ENCODE measurements at places on chromosomes 7 and 10.

- DNase-seq: no peak
Measured at GRCh38 chr7:46080595-46081159, 159.6 kb upstream of the IGFBP3 start.

DNA sequence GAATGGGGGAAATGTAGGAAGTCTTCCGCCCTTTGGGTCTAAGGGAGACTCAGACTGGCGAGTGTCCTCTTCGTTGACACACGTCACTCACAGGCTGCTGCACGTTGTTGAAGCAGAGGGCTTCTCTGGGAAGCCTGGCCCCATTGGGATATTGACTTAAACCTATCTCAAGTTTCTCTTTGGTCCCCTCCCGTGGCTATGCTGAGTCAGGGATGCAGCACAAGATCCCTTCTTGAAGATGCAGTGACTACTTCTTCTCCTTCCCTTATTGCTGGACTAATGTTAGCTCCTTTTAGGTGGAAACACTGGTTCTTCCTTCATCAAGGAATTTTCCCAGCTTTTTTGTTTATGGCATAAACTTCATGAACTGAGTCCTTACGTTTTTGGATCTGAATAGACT lies 89.8 kb upstream of the CCDC71L start:
- no peak for DNase-seq

DNA sequence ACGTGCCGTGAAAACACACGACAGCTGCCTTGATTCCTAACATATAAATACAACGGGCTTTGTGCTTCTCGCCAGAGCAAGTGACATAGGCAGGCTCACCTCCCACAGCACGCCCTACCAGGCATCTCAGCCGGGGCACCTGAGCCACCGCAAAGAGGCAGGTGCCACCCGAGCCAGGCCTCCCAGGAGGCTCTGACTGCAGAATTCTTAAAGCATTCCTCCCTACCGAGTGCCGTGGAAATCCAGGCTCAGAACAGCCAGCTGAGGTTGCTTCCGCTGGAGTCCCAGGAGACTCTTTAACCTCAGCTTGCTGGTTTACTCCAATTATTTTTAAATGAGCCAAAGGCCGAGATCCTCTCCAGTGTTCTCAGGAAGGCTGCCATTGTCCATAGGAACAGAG lies 206.5 kb downstream of the USP6NL start:
- DNase-seq: no peak

- no peak for DNase-seq
Measured at GRCh38 chr10:111278266-111278665, 201.4 kb downstream of the ADRA2A start.

DNA sequence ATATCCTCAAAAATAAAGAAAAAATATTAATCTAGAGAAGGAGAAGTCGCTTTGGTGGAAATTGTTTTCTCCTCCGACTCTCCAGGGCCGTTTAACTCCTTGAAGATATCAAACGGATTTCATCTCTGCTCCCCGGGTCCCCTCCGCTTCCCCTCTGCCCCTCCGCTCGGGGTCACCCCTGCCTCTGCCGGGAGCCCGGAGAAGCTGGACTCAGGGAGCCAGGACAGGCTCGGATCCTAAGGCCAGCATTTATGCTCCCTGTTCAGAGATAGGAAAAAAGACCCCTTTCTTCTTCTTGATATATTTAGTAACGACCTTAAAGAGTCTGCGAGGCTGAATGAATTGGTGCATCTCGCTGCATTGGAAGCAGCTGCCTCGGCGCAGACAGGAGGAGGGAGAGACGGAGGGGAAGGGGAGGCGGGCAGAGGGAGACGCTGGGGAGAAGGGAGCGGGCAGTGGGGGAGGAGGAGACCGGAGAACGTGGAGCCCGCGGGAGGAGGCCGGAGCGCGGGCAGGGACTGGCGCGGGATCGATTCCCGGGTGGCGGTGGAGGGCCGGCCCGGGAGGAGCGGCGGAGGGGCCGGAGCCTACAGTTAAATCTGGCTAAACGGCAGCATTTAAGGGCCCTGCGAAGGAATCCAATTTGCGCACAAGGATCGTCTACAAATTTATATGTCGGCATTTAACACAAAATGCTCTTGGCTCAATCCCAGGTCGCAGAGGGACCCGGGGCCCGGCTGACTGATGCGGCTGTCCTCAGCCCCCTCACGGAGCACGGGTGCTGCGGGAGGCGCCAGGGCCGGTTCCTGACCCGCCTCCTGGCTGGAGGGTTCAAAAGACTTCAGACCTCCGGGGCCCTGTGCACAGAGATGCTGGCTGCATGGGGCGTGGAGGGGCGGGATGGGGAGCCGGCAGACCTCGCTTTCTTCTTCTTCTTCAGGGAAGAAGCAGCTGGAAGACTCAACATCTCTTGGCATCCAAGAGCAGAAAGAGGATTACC lies 55.6 kb downstream of the CRTAC1 start:
- DNase-seq: no peak

GRCh38 chr7:69657331-69657730 lies 59.1 kb downstream of the AUTS2 start:
- DNase-seq: no peak

- DNase-seq: no peak
Measured at GRCh38 chr7:135425036-135425435, 84.9 kb downstream of the CNOT4 start.

GRCh38 chr10:29895456-29895855 lies 163.9 kb downstream of the JCAD start:
- no peak for DNase-seq

DNA sequence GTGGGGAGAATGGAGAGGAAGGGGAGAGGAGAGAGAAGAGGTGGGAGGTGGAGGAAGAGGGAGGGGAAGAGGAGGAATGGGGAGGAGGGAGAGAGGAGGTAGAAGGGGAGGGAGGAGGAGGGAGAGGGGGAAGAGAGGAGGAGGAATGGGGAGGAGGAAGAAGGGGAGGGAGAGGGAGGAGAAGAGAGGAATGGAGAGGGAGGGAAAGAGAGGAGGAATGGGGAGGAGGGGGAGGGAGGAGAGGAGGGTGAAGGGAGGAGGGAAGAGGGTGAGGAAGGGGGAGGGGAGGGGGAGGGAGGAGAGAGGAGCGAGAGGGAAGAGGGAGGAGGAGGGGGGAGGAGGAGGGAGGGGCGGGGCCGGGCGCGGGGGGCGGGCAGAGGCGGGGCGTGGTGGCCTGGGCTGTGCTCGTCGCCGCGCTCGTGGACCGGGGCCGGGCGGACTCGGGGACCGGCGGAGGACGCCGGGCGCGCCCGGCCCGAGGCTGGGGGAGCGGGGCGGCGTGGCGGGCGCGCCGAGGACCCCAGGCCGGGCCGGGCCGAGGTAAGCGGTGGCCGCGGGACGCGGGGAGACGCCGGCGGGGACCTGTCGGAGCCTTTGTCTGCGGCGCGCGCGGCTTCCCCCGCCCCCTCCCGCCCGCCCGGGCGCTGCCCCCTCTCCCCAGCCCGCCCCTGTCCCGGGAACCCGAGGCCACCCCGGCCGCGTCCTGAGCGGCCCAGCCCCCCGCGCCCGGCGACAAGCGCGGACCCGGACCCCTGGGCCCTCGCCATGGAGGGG lies at the start of gene SLC29A4:
Gene SLC29A4 (plus strand): TSS at position 401 of the 774 bp plus-strand sequence. CDS start 4,874 bp downstream, outside the sequence.
- DNase-seq: peak; percentile 25

DNA sequence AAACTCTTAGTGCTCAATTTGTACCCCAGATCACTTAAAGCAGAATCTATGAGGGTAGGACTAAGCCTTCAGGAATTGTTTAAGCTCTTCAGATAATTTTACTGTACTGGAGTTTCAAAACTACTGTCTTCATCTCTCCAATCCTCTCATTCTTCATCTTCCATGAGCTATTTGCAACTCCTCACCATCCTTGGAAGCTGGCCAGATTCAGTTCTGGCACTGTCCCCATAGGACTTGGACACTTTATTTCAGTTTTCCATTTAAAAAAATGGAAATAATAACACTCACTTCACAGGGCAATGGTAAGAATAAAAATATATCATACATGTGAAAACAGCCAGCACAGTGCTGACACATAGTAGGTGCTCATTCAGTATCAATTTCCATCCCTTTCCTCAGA lies 74.6 kb downstream of the PPP1R17 start:
- no peak for DNase-seq

DNA sequence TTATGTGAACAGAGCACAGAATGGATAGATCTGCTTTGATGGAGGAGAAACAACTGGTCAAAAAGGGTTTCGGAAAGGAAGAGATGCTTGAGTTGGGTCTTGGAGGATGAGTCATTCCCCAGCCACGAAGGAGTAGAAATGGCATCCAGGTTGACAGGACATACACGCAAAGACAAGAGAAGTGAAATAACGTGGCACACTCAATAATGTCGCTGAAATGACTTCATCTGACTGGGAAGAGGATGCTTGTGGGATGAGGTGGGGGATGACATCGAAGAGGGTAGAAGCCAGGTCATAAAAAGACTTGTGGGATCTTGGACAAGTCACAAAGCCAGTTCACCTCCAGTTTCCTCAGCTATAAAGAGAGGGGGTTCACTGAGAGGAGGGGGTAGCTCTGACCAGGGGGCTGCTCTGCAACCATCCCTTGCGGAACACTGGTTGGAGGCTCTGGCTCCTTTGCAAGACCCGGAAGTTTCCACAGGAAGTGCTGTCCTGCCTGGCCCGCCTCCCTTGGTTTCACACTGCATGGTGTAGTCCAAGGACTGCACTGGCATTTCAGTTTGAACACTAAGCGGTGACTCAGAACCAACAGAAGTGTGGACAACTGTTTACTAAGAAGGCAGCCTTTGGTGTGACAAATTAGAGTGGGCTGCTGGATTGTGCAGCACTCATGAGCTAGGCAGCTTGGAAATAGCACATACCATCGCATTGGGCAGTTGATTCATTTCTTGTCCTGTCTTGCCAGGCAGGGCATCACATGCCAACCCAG lies 189.9 kb upstream of the ADO start:
- DNase-seq: no peak

DNA sequence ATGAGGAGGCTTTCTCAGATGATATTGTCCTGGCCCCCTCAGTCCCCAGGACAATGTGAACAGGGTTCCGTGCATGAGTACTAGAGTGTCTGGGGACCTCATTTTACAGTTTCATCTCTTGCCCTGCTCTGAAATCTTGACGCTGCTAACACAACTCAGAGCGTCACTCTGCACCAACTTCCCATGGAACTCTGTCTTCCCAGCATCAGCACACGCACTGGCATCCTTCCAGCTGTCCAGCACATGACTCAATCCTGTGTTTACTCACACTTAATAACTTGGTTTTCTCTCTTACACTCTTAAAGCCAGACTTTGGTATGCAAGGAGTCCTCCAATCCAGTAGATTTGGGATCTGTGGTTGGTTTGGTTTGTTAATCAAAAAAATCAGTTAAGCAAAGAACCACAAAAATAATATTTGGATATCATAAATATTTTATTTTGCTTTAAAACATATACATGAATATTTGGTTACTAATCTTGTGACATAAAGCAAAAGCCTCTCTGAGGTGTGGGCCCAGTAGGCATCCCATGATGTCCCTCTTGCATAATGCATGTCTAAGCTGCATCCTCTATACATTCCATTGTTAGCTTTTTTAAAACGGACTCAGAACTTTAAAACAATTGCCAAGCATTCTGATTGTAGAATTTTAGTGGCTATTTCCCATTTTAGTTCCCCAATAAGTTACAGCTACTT lies 131.0 kb downstream of the CXCL12 start:
- DNase-seq: no peak

- DNase-seq: peak; percentile 19
Measured at GRCh38 chr7:47227762-47228177, 354.1 kb downstream of the TNS3 start.

Data from SW 1271 (cell line).